ENCODE measurements at places on chromosomes 6 and 20.
A peak's percentile ranks its signal among the peaks of the same experiment; 100 is the strongest.

- DNase-seq: no peak
These were observed 63.5 kb downstream of the HACE1 start for GRCh38 chr6:104796031-104796785.

DNA sequence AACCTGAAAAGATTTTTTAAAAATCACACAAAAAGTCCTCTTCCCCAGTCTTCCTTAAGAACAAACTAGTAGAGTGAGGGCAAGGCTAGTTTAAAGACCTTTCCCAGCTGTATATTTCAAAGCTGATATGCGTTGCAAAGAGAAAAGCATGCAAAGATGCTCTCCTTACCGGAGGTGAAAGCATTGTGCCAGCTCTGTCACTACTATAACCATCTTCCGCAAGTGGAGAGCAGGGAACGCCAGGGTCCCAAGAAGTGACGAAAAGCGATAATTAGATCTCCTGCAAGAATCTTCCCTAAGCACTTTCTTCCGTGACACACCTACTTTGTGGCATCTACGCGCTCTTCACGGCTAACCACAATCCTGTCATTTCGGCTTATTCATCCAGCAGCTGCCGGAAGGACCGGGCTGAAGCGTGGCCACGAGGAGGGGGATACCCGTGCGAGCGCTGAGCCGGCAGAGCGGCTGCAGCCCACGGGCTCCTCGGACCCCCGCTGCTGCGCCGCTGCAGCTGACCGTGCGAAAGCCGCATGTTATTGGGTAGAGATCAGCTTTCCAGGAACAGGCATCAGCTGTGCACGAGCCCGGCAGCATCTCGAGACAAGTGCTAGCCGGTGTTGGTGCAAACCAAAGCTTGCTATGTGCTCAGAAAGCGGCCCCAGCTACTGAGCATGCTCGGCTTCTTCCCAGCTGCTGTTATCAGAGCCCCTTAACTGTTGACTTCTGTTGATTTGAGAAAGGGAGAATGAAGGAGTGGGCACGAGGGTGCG is 57.2 kb upstream of the ARHGAP18 start:
- peak; percentile 37 for DNase-seq

- DNase-seq: no peak
These were observed 152.5 kb downstream of the MRPL14 start for GRCh38 chr6:43974643-43975230.

- DNase-seq: no peak
These were observed 64.3 kb upstream of the CD93 start for GRCh38 chr20:23150304-23151007.

DNA sequence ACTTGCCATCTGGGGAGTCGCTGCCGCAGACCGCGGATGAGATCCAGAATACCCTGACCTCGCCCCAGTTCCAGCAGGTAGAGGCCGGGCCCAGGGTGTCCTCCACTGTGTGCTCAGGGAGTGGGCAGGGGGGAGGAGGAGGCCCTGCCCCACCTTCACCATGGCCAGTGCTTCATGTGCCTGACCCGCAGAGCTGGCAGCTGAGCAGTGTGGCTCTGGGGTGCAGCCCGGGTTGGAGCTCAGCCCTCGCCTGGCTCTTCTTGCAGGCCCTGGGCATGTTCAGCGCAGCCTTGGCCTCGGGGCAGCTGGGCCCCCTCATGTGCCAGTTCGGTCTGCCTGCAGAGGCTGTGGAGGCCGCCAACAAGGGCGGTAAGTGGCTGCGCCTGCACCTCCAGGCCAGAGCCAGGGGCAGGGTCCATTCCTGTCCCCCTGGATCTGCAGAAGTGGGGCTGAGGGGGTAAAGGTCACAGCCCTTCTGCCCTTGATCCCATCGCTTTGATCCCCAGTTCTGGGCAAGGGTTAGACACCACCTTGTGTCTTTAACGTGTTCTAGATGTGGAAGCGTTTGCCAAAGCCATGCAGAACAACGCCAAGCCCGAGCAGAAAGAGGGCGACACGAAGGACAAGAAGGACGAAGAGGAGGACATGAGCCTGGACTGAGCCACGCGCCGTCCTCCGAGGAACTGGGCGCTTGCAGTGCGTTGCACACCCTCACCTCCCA is 5.5 kb downstream of the ADRM1 start:
- DNase-seq: no peak

All from CD4-positive, alpha-beta T cell treated with Interleukin-1 beta for 1 hour (primary cell).